ENCODE measurements at places on chromosomes 5 and 9. TPM values are rescaled to one million over a fixed set of nuclear protein-coding genes. Genes with fewer than 3 reads are reported as not detected.

- no peaks in the 10 kb centered on the region for H3K27me3 ChIP-seq
- H3K4me1 ChIP-seq, result no peaks in the 10 kb centered on the region
- H3K27ac ChIP-seq, result no peak overlapping the region
- no peak for DNase-seq
- H3K36me3 ChIP-seq, result no peaks in the 10 kb centered on the region
- no peak overlapping the region for H3K4me3 ChIP-seq
These were observed 488.7 kb upstream of the CYLC2 start for GRCh38 chr9:102506406-102506805.

GRCh38 chr5:6615034-6615815, 17.6 kb downstream of the NSUN2 start:
- no peak for DNase-seq
- no peak overlapping the region for H3K27ac ChIP-seq
- H3K36me3 ChIP-seq, result peaks cover 96% of the 10 kb centered on the region
- H3K27me3 ChIP-seq, result no peaks in the 10 kb centered on the region

- peaks cover 7% of the 10 kb centered on the region for H3K4me1 ChIP-seq
- H3K27me3 ChIP-seq, result no peaks in the 10 kb centered on the region
- peaks cover 70% of the 10 kb centered on the region for H3K36me3 ChIP-seq
- H3K27ac ChIP-seq, result no peak overlapping the region
- H3K4me3 ChIP-seq, result no peak overlapping the region
These were observed 4.9 kb upstream of the SURF6 start for GRCh38 chr9:133340916-133341315.

DNA sequence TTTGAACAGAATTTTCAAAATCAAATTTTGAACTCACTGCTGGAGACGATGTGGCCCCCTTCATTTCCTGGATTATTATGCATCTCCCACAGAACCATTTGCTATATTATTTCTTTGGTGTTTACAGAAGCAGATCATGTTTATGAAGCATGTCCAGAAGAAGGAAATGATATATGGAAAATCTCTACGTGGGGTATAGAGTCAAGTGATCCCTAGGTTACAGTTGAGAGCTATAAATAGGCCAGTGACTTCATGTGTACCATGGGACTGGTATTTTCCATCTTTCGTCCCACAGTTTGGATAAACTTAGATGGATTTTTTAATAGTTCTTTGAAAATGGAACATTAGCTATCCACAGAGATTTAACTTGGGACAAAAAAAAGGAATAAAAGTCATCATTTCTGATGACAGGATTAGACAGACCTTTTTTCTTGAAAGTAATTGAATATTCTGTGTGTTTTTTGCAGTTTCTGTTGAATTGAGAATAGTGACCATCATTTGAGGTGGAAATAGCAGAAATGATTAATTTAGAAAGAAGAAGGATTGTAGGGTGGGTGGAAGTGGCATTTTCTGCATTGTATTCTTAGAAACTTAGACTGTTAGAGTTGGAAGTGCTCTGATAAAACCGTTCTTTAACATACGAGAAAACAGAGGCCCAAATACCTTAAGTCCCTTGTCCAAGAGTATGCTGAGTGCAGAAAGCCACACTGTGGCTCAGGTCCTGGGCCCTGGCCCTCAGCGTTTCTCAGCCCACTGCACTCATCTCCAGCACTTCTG, 136.4 kb downstream of the PIP5K1B start:
- H3K4me3 ChIP-seq, result no peak overlapping the region
- no peaks in the 10 kb centered on the region for H3K4me1 ChIP-seq

DNA sequence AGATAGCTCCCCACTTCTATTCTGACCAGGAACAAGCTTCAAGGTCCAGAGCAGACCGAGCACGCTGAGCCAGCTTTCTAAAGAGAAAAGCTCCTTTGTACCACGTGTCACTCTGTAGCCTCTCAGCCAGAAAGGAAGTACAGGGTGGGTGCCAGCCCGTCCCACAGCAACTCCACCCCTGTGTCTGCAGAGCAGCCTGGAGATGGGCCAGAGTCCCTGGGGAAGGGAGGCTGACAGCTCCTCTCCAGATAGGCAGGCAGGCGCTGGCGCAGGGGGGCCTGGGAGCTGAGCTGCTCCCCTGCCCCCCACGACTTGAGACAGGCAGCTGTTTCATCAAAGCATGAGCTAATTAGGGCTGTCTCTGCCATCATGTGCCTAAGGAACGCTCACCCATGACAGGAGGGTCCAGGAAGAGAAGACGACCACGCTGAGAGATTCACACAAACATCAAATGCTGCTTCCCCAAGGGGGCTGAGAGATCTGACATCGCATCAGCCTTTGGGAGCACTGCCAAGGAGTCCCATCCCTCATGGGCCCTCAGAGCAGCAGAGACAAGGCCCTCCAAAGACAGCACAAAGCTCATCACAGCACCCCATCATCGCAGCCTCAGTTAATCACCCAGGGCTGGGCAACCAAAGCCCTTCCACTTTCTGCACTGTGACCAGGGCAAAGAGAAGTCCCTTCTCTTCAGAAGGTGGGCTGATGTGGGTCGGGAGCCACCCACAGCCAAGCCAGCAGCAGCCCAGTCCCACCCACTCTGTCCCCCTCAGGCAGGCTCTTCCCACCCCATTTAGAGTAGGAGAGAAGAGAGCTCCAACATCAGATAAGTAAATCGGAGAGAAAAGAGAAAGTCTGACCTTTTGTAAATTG, 78.5 kb upstream of the LRRTM2 start:
- no peak overlapping the region for H3K27ac ChIP-seq
- H3K4me1 ChIP-seq, result peaks cover 5% of the 10 kb centered on the region
- no peaks in the 10 kb centered on the region for H3K36me3 ChIP-seq
- no peaks in the 10 kb centered on the region for H3K27me3 ChIP-seq

DNA sequence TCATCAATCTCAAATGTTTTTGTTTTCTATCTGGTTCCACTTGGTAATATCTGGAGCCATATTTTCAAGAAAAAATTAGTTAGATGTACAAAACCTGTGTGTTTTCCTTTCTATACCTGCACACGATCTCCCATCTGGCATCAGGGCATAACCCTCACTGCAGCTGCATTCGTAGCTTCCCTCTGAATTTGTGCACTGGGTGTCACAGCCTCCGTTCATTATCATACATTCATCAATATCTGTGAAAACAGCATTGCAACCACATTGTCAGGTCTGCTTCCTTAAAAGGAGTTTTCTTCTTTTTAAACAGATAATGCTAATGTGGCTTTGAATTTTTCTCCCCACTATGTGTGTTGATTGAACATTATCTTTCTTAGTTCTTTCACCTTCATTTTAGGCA, 202.7 kb downstream of the FBN2 start:
- 0 out of 2 replicates have a peak, but pooled peaks cover 6% of the 10 kb centered on the region for H3K4me1 ChIP-seq
- no peak for DNase-seq
- H3K36me3 ChIP-seq, result no peaks in the 10 kb centered on the region
- no peak overlapping the region for H3K4me3 ChIP-seq
- no peaks in the 10 kb centered on the region for H3K27me3 ChIP-seq

DNA sequence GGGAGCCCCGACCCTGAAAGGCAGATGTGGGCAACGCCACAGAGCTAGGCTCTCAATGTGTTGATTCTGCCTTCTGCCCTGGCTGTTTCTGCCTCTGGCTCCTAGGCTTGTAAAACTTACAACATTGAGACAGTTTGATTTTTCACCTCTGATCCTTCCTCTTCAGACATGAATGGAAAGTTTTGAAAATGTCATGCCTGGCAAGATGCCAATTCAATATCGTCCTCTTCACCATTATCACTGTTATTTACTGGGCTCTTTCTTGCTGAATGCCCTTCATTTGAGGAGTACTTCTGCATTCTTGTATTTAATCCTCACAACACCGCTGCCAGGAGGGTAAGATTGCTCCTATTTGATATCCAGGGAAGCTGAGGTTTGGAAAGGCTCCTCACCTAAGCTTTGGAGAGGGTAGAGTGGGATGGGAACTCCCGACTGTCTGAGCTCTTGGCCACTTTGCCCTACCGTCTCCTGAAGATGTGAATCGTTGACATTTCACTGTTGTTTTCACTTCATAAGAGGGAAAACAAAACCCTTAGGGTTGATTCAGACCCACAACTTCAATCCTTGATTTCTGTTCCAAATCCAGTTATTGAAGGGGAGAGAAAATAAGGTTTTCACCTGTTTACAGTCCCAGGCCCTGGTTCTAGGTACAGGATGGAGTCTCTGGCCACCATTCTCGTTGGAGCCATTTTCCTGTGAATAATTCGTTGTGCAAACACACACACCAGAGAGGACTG, 12.7 kb upstream of the FGF1 start:
- H3K4me1 ChIP-seq, result peaks cover 11% of the 10 kb centered on the region
- no peak overlapping the region for H3K27ac ChIP-seq
- H3K4me3 ChIP-seq, result no peak overlapping the region

DNA sequence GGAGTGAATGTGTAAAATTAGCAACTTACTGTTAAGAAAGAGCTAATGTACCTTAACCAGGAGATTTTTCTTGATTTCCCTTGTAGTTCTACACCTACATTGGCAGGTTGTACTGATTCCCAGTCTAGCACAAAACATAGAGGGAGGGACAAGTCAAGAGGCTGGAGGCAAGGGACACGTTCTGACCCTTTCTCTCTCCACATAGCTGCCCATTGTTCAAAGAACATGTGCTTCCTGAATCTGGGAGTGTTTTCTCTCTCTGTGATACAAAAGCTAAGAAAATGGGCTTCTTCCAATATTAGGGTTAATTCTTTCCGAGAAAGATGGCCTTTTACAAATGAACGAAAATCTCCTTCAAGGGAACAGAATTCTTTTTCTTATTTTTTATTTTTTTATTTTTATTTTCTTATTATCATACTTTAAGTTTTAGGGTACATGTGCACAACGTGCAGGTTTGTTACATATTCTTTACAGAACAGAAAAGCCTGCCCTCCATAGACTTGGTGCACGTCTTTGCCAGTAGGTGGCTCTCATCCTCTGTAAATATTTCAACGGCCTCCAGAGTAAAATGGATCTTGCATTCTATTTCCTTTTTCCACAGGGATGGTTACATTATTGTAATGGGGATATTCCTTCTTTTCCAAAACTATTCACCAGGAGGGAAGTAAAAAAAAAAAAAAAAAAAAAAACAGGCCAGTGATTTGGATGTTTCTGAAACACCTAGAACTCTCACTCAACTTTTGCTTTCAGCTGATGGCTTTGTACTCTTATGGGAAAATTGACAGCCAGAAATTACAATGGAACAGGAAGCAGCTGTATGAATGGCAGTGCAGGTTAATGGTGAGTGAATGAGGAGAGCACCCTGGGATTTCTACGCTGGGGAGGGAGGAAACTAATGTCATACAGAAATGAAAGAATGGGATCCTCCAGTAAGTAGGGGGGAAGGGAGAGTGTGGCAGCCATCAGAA, 13.1 kb upstream of the IFNA5 start:
- no peak overlapping the region for H3K4me3 ChIP-seq
- H3K27me3 ChIP-seq, result no peaks in the 10 kb centered on the region
- H3K36me3 ChIP-seq, result peaks cover 8% of the 10 kb centered on the region
- H3K4me1 ChIP-seq, result no peaks in the 10 kb centered on the region

- no peaks in the 10 kb centered on the region for H3K27me3 ChIP-seq
- H3K4me1 ChIP-seq, result peaks cover 3% of the 10 kb centered on the region
- H3K4me3 ChIP-seq, result no peak overlapping the region
These were observed 75.2 kb upstream of the CTSL start for GRCh38 chr9:87650611-87651295.

DNA sequence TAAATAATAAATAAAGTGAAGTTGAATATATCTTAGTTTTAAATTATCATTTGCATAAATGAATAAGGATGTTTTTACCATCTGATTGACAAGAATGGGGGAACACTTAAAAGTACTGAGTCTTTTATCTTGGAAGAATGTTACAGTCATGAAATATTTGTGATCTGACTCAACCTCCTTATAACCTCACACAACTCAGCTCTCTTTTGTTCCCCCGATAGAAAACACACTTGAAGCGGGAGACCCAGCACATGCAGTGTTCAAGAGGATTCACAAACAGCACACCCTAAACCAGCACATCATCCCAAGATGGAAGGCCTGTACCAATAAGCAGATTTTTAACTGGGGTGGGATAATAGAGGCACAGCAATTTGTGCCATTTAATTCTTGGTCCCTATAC, 15.5 kb downstream of the BAAT start:
- no peaks in the 10 kb centered on the region for H3K27me3 ChIP-seq
- H3K36me3 ChIP-seq, result no peaks in the 10 kb centered on the region
- peaks cover 28% of the 10 kb centered on the region for H3K4me1 ChIP-seq
- H3K4me3 ChIP-seq, result no peak overlapping the region

- H3K36me3 ChIP-seq, result no peaks in the 10 kb centered on the region
- H3K4me3 ChIP-seq, result no peak overlapping the region
- peaks cover 7% of the 10 kb centered on the region for H3K4me1 ChIP-seq
- H3K27ac ChIP-seq, result no peak overlapping the region
- DNase-seq, result no peak
These were observed 3.7 kb upstream of the NIPAL4 start for GRCh38 chr5:157456301-157456700.

GRCh38 chr5:14142827-14143545, at the start of gene TRIO:
Gene TRIO, plus strand, starts transcription at chr5:14143342. Its CDS starts 384 bp downstream, at chr5:14143726.
- no peaks in the 10 kb centered on the region for H3K27me3 ChIP-seq
- H3K27ac ChIP-seq, result peak within 1 kb of the TSS; percentile 82
- peak; percentile 92 for DNase-seq
- peak within 1 kb of the TSS; percentile 97 for H3K4me3 ChIP-seq

GRCh38 chr9:33166231-33167083, 679 bp downstream of the B4GALT1 start:
- peak overlapping the region; percentile 48 for H3K27ac ChIP-seq
- DNase-seq, result peak; percentile 20
- H3K36me3 ChIP-seq, result peaks cover 4% of the 10 kb centered on the region
- peaks cover 30% of the 10 kb centered on the region for H3K4me1 ChIP-seq

DNA sequence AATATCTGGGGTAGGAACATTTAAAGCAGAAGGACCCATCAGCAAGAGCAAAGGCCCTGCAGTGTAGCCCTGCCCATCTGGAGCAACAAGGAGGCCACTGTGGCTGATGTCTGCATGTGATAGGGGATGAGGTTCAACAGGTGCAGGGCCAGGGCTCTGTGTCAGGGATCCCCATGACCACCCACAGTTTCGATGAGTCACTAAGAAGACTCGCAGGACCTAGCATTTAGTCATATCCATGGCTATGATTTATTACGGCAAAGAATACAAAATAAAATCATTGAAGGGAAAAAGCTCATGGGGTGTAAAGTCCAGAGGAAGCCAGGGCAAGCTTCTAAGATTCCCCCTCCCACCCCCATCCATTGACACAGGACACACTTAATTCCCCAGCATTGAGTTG, 188.6 kb downstream of the ADGRV1 start:
- peaks cover 4% of the 10 kb centered on the region for H3K4me1 ChIP-seq
- no peaks in the 10 kb centered on the region for H3K36me3 ChIP-seq
- H3K4me3 ChIP-seq, result no peak overlapping the region

- no peaks in the 10 kb centered on the region for H3K27me3 ChIP-seq
- H3K4me3 ChIP-seq, result peak overlapping the region; percentile 66
- no peak for DNase-seq
These were observed 354 bp downstream of the NCBP1 start for GRCh38 chr9:97633859-97634490.

DNA sequence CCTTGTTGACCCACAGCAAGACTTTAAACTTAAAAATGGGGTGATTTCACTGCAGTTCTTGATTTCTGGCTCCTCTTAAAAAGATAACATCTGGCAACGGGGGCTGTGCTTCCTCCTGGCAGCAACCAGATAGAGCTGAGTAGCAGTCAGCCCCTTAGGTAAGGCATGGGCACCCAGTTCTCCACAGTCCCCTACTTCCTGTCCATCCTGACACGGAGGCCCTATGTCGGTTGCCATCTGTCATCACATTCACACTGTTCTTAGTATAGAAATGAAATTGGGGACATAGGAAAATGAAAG, 11.7 kb downstream of the CD74 start:
- H3K4me3 ChIP-seq, result no peak overlapping the region
- peaks cover 66% of the 10 kb centered on the region for H3K36me3 ChIP-seq
- DNase-seq, result no peak
- H3K27ac ChIP-seq, result no peak overlapping the region

Gene ABCA1
- 4.7 TPM for total RNA-seq

Gene JAK2
- total RNA-seq, result 5.7 TPM

Gene TERT
- 5.0 TPM for total RNA-seq

Gene NEK6
- 35.5 TPM for total RNA-seq

Gene COL15A1
- total RNA-seq, result 0.22 TPM

Gene SARDH
- 15.3 TPM for total RNA-seq

Gene SPATA31D4
- total RNA-seq, result not detected
